ENCODE measurements at places on chromosomes 3 and 15.

DNA sequence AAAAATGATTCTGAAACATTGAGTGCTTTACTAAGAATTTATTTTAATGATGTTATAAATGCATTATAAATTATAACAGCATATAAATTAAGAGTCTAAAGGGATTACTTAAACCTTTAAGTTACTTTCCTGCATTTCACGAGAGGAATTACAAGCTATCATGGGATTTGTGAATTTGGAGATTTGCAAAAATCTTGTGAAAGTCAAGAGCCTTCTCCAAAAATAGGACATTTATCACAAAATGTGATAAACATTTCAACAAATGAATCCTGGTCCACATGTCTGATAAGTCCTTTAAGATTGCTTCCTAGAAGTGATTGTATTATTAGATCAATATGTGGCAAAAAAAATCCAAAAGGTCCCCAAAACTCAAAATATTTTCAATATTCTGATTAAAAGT lies 154.5 kb downstream of the ATP8B4 start:
- DNase-seq = no peak

GRCh38 chr3:63354160-63354559 lies 76.1 kb downstream of the SYNPR start:
- no peak for DNase-seq

DNA sequence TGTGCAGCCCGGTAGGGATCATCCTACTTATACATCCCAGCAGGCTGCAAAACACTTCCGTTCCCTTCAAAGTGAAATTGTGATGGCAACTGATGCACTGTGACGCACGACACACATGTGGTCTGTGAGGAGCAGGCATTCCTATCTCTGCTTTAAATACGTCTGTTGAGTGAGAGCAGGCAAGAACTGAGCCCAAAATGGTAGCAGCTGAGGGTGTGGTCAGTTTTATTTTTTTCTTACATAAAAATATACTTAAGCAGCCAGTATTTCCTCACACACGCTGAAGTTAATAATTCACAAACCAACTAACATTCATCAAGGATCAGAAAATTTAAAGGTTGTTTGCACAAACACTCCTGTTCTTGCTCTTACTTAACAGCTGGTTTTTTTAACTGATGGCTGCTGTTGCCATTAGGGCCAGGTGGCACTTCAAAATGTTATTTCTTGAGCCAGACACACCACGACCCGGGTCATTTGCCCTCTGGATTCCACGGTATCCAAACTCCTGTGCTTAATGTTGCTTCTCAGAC lies 23.9 kb downstream of the LRIG1 start:
- no peak for DNase-seq

GRCh38 chr15:66716656-66717020 lies 14.6 kb downstream of the SMAD6 start:
- no peak for DNase-seq

DNA sequence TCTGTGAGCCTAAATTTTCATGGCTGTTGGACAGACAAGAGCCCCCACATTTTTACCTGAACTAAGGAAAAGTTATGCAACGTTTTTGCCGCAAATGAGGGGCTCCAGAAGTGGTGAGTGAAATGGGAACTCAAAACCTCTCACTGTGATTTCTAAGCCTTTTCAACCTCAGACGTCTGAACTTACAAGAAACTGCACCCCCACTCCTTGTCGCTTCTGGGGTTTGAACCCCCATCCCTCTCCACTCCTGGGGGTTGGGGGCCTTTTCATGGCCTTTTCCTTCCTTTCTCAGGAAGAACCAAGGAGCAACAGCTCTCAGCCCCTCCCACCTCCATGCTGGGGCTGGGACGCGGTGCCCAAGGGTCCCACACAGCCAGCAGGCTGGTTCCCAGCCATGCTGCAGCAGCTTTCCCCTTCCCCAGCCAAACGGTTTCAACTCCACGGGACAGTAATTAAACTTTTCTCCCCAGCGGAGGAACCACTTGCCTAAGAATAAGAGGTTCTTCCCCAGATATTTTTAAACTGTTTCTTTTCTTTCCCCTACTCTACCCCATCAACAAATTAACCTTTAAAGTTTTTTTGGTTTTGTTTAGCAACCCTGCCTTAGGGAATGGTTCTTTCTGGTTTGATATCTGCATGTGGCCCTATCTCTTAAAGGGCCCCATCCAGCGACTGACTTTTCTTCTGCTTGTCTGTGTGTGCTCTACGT lies 387.6 kb upstream of the CBLB start:
- no peak for DNase-seq

- DNase-seq = no peak
Observed at GRCh38 chr3:66747696-66748095, 246.9 kb upstream of the LRIG1 start.

- DNase-seq = peak; percentile 20
Observed at GRCh38 chr15:47184003-47184907, 533.0 kb upstream of the SEMA6D start.

DNA sequence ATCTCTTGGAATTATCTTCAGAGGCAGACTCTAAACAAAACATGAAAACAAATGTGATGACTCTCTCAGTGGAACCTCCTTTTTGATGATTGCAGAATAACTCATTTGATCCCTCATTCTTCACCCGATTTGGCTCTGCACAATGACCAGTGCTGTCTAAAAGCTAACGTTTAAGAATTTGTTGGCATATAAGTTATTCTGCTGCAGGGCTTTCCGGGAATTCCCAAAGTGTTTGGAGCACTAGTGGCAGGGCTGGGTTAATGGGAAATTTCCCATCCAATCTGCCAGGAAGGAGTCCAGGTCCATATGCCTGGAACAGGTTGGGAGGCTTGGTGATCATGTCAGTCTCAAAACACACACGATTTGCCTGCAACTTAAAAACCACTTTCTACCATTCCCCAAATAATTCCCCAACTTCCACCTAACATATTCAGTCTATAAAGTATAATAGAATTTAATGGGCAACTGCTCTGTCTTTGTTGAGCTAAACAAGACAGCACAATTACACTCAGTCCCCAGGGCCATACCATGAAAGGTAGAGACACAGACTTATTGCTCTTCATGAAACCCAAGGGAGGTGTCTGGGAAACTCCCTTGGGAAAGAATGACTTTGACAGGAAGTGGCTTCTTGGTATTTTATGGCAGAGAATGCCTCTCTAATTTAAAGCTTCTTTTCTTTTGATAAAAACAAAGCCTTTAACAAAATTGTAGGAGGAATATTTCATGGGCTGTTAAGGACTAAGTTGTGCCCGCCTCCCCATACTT lies 38.0 kb downstream of the ARRDC4 start:
- no peak for DNase-seq

GRCh38 chr3:157127831-157128767 lies 31.8 kb downstream of the CCNL1 start:
- DNase-seq = peak; percentile 83

GRCh38 chr3:133277813-133278212 lies 122.0 kb upstream of the BFSP2 start:
- no peak for DNase-seq

GRCh38 chr15:29040370-29040751 lies 154.6 kb downstream of the APBA2 start:
- no peak for DNase-seq

DNA sequence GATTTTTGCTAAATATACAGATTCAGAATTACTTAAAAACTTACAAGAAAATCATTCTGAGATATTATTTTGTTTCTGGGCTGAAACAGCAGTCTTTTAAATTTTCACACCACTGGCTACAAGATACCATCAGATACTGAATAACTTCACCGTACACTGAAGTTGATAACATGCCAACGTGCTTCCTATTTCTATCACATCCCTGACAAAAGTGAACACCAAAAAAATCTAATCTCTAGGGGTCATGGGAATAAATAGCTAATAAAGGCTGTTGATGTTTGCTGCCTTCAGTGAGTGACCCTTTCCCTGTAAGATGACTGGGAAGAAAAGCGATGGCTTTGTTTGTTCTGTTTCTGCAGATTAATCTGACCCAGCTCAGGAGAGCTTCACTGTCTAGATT lies 120.5 kb downstream of the DUT start:
- DNase-seq = no peak

DNA sequence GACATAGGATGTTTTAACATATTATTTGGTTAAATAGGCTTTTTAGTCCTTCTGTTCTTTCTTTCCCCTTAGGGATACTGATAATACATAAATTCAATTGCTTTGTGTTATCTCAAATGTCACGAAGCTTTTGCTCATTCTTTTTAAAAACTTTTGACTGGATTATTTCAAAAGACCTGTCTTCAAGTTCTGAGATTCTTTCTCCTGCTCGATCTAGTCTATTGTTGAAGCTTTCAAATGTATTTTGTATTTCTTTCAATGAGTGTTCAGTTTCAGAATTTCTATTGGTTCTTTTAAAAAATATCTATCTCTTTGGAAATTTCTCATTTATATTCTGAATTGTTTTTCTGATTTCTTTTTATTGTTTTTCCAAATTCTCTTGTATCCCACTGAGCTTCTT lies 16.9 kb downstream of the IL20RB start:
- no peak for DNase-seq

DNA sequence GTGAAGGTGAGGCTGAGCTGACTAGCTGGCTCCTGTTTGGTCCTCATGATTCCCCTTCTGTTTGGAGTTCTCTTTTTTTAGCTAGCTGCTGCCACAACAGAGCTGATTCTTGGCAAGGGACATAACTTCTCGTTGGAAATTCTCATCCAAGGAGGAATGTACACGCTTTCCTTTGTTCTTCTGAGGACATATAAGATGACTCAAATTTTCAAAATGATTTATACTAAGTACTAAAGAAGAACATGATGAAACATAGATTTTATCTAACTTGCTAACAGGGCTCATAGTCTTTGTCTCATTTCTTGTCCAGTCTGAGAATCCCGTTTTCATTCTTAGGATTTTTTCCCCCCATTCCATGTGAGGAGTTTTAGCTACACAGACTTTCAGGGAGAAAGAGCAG lies 2.9 kb upstream of the TFG start:
- no peak for DNase-seq

DNA sequence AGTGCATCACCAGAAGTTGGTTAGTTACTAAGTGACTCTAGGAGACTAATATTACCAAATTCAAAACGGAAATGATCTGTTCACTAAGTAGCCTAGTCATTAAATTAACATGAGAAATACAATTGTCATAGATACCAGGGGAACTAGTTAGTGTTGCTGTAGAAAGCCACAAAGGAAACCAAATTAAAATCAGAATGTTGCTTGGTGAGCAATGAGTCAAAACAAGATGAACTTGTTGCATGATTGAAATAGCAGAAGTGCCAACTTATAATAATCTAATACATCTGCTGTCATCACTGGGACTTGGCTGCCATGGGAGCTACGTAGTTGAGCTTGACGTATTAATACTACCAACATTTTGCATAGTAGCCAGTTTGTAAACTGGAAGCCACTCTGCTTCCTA lies 458.1 kb downstream of the DIPK2A start:
- no peak for DNase-seq

DNA sequence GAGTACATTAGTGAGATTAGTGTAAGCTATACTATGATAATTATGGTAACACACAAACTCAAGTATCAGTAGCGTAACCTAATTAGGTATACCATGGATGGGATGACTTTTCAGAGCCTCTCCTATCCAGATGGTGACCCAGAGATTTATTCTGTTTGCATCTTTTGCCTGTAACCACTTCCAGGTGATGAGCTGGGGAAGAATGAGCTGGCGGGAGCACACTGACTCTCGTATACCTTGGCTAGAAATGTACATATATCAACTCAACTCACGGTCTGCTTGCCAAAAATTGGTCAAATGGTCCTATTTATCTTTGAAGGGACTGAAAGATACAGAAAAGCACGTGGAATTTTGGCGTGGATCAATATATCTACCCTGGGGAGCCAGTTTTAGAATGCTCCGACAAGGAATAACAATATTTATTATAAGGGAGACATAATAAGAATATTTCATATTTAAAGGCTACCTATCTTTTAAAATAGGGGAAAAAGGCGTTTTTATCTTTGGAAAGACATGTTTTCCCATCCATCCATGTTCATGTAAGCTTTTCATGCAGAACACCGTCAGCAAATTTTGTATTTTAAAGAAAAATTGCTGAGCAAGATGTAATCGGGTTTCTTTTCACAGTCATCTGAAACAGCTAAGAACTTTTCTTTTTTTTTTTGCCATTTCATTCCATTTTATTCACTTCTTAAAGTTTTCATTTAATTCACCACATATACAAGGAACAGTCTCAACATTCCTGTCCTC lies 502.6 kb upstream of the CBLB start:
- DNase-seq = no peak

DNA sequence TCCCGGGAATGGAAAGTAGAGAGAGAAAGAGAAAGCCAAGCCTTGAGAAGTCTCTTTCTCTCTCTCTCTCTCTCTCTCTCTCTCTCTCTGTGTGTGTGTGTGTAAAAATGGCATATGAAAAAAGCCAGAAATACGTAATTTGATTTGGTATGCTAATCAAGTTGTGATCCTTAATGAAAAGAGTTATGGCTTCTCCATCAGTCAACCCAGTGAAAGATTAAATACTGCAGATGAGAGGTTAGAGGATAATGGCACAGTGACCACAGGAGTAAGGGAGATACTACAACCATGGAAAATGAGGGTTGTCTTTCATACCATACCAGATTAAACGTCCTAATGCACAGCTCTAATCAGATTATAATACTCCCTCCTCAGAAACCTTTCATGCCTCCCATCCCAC lies 193.5 kb upstream of the SOX2 start:
- no peak for DNase-seq

GRCh38 chr15:64938192-64938591 lies 26.5 kb downstream of the ANKDD1A start:
- DNase-seq = no peak

GRCh38 chr15:38153781-38154180 lies 98.9 kb upstream of the SPRED1 start:
- peak; percentile 10 for DNase-seq

GRCh38 chr3:77169823-77170222 lies 129.9 kb downstream of the ROBO2 start:
- no peak for DNase-seq

DNA sequence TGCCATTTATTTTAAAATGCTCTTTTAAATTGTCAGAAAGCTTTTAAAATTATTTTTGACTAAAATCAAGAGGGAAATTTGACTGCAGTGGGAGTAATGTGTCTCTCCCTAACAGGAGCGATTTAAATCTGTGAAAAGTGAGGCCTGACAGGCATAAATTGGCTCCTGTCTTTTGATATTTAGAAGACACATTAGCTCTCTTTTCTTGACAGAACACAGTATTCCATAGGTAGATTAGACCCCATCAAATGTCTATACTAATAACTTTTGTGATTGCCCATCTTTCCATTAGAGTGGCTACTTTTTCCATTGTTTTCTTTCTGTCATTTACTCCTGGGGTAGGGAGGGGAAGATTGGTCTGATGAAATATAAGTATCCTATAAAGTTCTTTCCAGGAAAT lies 866.3 kb downstream of the ROBO1 start:
- DNase-seq = no peak

DNA sequence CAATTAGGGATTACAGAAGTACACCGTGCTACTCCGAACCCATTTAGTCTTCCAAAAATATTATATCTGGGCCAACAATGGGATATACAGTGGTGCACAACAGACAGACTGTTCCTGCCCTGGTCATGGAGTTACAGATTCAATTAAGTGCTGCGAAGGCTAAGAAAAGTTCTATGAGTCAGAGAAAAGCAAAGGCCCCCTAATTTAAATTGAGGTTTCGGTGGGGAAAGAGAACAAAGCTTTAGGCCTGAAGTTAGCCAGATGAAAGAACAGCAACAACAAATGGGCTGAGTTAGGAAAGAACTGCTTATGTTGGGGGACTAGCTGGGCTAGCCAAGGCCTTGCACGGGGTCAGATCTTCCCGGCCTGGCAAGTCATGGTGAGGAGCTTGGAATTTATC lies 131.8 kb downstream of the MDFIC2 start:
- DNase-seq = no peak
